Progenitor cell of endocrine pancreas (in vitro differentiated cells): ENCODE measurements at places on chromosomes 16 and 17. TPM values are rescaled to one million over a fixed set of nuclear protein-coding genes. Genes with fewer than 3 reads are reported as not detected.

DNA sequence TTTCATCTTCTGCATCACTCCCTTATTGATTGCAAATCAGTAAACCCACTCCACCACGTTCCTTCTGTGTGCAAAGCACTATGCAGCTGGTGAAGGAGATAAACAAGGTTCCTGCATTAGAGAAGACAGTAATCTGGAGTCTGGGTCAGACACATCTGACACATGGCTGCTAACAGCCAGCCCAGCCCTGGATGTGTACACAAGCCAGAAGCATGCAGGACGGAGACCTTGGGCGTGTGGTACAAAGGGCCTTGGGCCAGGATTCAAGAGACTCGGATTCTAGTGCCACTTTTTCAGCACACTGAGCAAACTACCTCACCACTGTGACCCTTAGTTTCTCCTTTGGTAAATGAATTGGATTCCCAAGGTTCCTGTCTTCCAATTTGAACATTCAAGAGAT lies 86.6 kb upstream of the DNAH9 start:
- no peak for DNase-seq

DNA sequence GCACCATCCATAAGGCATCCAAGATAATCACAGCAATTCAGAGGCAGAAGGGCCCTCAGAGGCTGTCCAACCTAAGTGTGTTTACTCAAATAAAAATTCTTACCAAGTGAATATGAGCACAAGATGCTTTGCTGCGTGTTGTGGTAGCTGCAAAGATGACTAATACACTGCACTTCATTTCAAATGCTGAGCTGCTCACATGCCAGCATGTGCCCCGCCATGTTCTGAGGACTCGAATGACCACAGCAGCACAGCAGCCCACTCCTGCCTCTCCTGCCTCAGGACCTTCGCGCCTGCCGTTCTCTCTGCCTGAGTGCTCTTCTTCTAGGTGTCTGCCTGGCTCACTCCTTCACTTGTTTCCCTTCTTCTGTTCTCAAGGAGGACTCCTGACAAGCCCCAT lies 19.0 kb downstream of the PIK3R5 start:
- no peak for DNase-seq

DNA sequence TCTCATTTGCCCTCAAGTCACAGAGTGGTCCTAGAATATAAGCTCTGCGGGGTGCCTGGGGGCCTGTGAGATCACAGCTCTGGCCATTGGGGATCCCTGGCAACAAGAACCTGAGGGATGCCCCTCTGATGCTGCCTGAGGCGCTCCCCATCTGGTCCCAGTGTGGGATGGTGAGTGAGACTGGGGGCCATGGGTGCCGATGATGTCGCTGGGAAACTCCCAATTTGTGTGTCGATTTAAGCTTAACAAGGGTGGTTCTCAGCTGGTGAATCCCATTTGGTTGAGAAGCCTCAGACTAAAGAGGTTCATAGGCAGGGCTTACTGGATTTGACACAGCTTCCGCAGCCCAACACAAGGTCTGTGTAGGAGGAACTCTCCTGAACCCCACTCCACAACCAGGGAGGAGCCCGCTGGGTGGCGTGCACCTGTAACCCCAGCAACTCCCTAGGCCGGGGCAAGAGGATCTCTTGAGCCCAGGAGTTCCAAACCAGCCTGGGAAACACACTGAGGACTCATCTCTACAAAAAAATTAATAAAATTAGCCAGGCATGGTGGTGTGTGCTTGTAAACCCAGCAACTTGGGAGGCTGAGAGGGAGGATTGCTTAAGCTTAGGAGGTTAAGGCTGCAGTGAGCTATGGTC lies 63.7 kb upstream of the SIAH1 start:
- DNase-seq: no peak

Gene KRT9
- not detected in 2 replicates for total RNA-seq

- DNase-seq: no peak
Measured at GRCh38 chr17:41835214-41835799, 725 bp downstream of the NT5C3B start.

GRCh38 chr16:89122322-89122851 lies 28.7 kb downstream of the ACSF3 start:
- no peak for DNase-seq

DNA sequence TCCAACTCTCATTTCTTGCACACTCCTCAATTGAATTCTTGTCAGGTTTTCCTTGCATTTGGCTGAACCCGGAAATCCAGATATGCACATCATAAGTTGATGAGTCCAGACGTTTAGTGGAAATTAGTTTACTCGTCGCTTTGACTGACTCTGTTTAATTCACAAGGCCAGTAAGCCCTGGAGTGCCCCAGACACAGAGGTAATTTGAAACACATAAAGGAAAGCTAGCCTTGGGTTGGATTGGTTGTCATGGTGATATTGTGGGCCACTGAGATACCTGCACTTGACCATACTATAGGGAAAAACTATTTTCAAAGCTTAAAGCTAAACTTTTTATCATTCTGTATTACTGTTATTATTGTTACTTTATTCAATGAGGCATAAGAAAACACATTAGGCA lies 178.3 kb upstream of the CA10 start:
- DNase-seq: no peak

GRCh38 chr16:88334778-88335720 lies 47.7 kb upstream of the ZNF469 start:
- DNase-seq: no peak

Gene EFCAB13
- total RNA-seq: 5.2 and 5.8 TPM in 2 replicates

DNA sequence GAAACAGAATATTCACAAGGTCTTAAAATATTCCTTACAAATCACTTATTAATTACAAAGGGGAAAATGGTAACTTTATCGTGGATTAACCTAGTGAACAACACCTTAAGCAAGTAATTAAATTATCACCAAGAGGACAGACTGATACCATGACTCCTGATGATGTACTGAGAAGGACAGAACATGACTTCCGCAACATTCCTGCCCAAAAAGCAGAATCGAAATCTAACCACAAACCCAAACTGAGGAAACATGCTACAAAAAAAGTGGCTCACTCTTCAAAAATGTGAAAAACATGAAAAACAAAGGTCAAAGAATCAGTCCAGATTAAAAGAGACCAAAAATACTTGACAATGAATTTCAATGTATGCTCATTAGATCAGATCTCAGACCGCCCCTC lies 151.5 kb downstream of the AATF start:
- DNase-seq: no peak

GRCh38 chr17:27554152-27554551 lies 76.8 kb upstream of the LGALS9 start:
- no peak for DNase-seq

Gene GGT6
- not detected in 2 replicates for total RNA-seq

Gene PRR35
- total RNA-seq: not detected in 2 replicates

- no peak for DNase-seq
Measured at GRCh38 chr17:41695134-41695661, 6.5 kb downstream of the EIF1 start.

- DNase-seq: no peak
Measured at GRCh38 chr17:53628011-53628410, 194.7 kb upstream of the KIF2B start.

Gene DCAF7
- total RNA-seq: 134 and 135 TPM in 2 replicates

Gene MT1H
- total RNA-seq: not detected in 2 replicates

DNA sequence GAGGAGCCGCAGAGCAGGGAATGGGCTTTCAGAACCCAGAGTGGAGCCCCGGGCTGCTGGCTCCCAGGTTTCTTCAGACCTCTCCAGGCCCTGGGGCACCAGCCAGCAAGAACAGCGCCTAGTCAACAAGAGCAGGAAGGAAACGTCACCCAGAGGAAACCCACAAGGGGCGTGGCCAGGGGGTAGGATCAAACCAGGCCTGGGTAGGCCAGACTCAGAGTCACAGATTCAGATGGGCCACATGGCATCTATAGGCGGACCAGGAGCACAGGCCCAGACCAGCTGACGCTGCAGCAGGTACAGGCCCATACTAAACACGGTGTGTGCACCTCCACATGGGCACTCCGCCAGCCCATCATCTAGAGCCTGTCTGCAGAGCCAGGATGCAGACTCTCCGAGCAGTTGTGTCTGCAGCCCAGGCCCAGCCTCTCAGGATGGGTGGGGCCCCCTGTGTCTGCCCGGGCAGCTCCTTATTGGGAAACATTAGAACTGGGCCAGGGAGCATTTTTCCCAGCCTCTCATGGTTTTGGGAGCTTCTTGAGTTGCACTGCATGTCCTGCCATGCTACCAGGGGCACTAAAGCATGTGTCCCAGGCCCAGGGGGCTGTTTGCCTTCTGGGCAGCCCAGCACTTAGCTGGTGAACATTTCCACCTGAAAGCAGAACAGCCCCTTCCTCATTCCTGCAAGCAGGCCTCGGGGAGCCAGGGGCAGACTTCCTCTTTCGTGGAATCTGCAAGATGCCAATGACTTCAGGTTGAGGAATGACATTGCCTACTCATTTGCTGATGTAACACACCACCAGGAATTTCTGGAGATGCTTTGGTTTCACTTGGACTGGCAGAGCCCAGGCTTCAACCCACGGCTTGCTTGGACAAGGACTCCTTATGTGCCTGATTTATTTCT lies at the start of gene NLRP1:
Gene NLRP1 (minus strand): TSS at position 127 of the 904 bp plus-strand sequence. CDS start 552 bp downstream, outside the sequence.
- DNase-seq: no peak

Gene ACE
- total RNA-seq: 6.4 and 6.8 TPM in 2 replicates

GRCh38 chr17:81379523-81379942 lies 15.7 kb upstream of the BAHCC1 start:
- DNase-seq: no peak

DNA sequence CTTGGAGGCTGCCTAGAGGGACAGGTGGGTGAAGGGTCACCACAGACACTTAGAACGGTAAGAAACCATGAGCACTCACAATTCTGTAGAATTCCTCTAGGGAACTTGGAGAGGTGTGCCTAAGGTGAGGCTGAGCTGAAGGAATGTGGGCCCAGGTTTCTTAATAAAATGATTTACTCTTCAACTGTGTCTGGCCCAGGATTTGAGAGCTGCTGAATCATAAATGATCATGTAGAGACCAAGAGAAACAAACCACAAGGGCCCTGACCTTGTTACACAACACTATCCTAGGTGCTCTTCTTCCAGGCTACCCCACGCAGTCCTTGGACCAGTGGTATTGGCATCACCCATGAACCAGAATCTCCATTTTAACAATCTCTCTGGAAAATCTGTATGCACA lies 27.7 kb downstream of the ZNF18 start:
- no peak for DNase-seq

- DNase-seq: no peak
Measured at GRCh38 chr16:81632392-81633146, 146.5 kb upstream of the PLCG2 start.

DNA sequence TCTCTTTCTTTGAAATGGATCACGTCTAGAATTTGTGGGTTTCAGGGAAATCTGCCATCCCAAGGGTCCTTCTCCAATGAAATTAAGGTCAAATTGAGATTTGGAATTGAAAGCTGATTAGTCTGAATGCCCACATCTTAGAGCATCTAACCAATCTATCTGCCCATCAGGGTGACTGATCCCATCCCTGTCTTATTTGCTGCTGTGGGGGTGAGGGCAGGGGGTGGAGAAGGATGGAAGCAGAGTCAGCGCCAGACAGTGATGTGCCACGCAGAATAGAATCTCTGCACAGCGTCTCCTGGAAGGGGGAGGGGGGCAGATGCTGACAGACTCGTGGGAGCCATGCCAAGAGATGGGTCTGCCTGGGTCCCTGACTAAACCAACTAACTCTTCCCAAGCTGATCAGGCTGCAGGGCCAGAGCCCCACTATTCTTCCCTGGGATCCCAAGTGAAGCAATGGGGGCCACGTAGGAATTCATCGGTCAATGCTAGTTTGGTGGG lies 32.1 kb downstream of the CDK5RAP3 start:
- no peak for DNase-seq

DNA sequence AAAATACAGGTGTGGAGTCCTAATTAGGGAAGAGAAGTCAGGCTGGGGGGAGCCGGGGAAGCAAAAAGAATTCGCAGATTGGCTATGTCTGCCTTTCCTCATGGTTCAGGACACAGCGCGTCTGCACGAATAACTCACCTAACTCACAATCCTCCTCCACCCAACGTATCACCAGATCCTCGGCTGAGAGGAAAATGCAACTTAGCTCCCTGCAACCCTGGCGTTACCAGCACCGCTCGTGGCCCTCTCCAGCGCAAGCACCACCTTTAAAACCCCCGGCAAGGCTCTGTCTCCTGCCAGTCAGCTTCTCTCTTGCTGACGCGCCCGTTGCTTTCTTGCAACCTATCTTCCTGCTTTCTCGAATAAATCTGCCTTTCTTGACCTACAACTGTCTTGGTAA lies 49.8 kb upstream of the METRNL start:
- no peak for DNase-seq
